Dorsolateral prefrontal cortex (tissue), 122 donors: ENCODE measurements at places on chromosomes 3 and 15.

DNA sequence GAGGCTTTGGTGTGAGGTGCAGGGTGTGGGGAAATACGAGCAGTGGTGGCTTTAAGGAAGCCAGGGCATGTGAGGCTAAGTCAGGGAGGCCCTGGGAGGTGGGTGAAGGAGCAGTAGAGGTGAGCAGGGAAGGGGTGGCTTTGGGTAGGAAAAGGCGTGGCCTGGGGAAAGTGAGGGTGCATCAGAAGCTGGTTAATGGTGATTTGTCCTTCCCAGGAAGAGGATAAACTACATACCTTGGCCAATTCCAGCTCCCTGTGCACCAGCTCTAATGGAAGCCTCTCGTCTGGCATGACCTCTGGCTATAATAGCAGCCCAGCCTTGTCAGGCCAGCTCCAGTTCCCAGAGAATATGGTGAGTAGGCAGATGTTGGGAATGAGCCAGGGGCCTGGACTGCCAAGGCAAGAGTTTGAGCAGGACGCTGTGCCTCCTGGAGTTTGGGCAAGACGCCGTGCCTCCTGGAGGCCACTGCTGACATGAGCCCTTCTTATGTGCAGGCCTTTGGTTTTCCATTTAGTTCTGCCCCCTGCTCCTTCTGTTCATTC is 41.3 kb downstream of the CDAN1 start:
- DNase-seq: no peak

GRCh38 chr3:59749291-59749690 is 699.5 kb upstream of the CFAP20DC start:
- no peak for DNase-seq

DNA sequence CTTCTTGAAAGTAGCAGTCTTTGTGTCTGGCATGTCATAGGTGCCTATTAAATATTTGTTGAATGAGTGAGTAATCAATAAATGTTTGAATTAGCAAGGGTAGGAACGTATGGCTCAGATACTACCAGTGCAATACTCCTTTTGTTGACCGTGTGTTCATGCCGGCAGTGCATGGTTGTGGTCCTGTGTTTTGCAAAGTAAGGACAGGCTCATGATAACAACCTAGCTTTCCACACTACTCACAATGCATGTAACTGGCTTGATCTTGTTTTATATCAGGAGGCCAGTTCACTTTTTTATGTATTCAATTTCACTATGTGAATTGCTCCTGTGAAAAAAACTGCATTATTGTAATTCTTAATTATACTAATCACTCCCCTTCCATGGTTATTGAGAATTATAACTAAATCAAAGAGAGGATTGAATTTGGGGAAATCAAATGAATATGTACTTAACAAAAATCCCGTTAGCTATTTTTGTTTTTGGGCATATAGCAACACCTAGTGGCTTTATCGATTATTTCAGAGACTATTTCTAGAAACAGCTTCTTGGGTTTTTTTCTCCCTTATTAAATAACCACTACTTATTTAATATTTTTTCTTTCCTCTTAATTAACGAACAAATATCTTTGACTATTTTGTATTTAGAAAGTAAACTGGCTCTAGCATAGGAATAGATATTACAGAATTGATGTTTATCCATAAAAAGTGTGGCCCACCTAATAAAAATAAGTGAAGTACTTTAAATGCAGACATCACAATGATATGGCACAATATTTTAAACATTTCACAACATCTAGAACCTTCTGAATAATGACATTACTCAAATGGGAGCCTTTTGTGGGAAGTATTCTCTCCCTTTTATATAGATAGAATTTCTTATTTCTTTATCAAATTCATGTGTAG is 218.5 kb downstream of the BBX start:
- DNase-seq: no peak

DNA sequence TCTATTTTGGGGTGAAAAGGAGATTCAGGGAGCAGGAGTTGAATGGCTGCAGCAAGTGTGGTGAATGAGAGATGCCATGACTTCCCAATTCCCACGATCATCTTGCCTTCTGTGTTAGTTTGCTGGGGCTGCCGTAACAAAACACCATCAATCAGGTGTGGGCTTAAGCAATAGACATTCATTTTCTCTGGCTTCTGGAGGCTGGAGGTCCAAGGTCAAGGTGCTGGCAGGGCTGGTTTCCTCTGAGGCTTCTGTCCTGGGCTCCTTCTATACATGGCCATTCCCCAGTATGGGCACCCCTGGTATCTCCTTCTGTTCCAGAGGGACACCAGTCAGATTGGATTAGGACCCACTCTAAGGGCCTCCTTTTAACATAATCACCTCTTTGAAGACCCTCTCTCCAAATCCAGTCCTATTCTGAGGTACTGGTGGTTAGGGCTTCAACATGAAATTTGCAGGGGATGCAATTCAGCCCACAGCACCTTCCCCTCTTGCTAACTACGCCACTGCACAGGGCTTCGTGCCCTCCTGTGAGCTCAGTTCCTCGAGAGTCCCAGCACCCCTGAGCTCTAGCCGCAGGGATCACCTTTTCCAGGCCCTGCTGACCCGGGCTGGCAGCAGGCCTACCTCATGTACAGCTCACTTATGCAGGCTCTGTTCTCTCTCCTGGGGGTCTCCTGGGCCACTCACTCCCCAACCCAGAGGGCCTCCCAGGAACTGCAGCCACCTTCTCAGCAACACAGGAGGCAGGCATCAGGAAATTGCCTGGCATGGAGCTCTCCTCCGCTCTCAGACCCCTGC is 37.3 kb upstream of the SLC6A11 start:
- no peak for DNase-seq

GRCh38 chr3:57135964-57136719 is 29.0 kb downstream of the IL17RD start:
- no peak for DNase-seq

DNA sequence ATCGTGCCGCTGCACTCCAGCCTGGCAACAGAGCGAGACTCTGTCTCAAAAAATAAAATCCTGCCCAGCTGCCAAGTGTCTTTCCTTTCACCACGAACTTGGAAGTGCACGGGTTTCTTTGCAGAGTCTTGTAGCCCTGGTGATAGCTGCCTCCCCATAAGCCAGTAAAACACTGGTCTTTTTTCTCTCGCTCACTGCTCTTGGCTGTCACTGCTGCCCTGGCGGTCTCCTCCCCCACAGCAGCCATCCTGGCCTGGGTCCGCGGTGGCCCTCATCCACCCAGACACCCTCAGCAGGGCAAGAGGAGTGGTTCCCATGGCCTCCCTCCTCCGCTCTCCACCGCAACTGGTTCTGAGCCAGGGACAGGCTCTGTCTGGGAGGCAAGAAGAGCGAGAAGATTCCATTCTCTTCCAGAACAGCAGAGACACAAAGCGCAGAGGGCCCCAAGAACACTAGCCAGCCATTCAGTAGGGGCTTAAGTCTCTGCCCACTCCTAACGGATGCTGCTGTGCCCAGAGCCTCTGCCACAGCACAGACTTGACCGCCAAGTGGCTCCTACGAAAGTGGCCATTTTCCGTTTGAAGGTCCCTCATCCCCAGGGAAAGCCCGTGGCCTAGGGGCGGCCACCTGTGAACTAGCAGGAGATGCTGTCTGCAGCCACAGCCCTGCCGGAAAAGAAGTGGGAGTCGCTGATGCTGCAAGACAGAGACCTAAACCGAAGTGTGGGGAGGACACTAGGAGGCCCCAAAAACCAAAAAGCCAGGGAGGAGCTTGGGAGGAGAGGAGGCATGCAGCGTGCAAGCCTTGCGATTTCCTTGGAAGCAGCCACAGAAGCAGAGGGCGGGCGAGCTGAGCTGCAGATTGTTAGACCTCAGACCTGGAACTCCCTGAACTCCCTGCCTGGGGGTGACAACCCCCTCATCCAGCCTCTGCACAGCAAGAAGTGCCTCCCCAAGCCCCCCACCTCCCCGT is 44.1 kb downstream of the KLHL25 start:
- no peak for DNase-seq

GRCh38 chr15:73175382-73175781 is 123.1 kb downstream of the NEO1 start:
- DNase-seq: no peak

DNA sequence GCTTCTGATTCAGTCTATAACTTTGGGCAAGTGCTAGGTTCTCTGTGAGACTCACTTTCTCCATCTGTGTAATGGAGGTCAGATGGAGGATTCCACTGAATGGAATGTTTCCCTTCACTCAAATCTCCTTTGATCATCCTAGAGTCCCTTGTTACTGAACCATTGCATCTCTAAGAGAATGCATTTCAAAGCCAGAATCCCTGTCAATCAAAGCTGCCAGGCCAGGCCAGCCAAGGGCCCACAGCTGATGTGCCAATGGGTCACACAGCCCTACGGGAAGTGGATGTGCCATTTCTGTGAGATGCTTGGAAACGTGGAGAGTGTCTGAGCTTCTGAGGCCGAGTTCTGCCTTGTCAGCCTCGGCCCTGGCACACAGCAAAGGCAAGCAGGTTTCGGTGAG is 32.4 kb downstream of the SCN5A start:
- DNase-seq: no peak

DNA sequence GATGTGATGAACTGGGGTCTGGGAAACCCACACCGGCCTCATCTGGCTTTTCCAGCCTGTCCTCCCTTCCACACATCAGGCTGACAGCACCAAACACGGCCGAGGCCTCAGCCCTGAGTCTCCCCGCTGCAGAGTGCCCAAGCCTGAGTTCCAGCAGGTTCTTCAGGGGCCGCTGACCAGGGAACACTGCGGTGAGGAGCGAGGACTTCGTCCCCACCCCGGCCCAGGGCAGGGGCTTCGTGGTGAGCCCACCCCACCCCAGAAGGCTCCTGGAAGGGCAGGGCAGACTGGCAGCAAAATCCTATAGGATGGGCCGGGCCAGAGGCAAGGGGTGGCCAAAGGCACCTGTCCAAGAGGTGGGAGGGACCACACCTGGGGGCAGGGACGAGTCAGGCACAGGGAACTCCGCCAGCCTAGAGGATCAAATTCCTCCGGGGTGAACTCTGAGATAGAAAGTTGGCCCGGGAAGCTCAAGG is at the start of gene SLC51A:
TSS of gene SLC51A (plus strand) at position 446 of the 476 bp plus-strand sequence. CDS start 179 bp downstream, outside the sequence.
- DNase-seq: peak; percentile 39

DNA sequence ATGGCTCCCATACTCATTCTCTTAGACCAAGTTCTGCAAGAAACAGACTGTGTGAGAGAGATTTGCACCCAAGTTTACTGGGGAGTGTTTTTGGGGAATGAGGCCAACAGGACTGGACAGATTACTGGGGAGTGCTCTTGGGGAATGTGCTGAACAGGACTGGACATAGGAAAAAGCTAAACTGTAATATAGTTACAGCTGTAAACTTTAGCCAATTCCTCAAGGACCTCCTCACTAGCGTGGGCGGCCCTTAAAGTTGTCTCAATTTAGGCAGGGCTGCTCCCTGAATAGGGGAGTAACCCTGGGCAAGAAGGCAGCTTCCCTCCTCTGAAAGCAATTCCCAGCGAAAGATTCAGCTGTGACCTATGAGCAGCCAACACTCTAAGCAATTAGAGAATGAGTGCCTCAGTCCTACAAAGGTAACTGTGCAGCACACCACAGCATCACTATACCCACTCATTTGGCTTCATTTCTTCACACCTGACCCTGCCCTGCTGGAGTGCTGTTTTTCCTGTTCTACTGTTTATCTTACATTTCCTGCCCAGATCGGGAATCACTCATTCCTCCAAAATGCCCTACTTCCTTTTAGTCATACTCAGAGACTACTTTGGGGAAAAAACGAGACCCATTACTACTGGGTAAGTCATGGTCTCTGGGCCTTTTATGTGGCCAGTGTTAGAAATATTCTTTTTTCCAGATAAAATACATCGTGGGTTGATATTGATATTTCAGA is 41.3 kb upstream of the TRIM42 start:
- no peak for DNase-seq

DNA sequence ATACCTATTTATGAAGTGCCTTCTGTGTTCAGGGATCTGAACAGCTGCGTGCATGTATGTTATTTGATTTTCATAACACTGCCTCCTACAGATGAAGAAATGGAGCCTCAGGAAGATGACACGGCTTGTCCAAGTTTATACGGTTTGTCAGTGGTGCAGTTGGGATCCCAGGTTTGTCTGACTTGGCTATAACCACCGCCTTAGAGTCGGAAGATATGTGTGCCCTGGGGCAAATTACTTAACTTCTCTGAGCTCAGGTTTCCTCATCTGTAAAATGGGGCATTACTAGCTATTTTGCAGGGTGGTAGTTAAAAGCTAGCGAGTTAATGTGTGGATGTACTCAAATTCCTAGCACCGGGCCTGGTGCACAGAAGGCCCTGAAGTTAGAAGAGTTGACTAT is 54.1 kb upstream of the ANP32A start:
- no peak for DNase-seq

- no peak for DNase-seq
Measured at GRCh38 chr3:17092583-17092933, 207.8 kb downstream of the PLCL2 start.

DNA sequence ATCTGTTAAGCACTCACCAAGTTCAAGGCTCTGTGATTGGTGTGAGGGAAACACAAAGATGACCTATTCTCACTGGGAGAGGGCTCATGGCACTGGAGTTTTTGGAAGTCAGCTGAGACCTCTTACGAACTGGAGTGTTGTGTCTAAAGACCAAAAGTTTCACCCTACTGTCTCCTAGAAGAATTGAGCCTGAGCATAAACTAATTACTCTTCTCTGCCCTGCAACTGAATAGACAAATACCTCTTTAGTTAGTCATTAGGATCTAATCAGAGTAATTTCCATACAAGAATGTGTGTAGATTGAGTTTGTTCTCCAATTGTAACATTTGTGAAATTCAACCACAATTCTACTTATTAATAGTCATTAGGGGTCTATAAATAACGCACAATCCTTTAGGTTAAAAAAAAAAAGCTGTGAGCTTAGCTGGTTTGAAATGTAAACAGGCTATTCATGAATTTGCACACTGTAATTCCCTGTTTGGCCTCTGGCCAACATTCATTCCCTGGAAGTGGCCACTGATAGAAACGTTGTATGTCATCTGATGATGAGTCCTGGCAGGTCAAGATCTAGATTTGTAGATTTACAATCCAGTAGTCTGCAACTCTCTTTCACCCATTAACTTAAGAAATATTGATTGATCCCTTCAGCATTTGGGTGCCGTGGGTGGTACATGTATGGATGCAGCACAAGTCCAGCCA is 76.8 kb upstream of the SOX14 start:
- DNase-seq: no peak
